ENCODE measurements at places on chromosomes 1 and 21.
A peak's percentile ranks its signal among the peaks of the same experiment; 100 is the strongest.

GRCh38 chr1:158552296-158552695 lies 1.9 kb downstream of the OR6Y1 start:
- no peak for DNase-seq

DNA sequence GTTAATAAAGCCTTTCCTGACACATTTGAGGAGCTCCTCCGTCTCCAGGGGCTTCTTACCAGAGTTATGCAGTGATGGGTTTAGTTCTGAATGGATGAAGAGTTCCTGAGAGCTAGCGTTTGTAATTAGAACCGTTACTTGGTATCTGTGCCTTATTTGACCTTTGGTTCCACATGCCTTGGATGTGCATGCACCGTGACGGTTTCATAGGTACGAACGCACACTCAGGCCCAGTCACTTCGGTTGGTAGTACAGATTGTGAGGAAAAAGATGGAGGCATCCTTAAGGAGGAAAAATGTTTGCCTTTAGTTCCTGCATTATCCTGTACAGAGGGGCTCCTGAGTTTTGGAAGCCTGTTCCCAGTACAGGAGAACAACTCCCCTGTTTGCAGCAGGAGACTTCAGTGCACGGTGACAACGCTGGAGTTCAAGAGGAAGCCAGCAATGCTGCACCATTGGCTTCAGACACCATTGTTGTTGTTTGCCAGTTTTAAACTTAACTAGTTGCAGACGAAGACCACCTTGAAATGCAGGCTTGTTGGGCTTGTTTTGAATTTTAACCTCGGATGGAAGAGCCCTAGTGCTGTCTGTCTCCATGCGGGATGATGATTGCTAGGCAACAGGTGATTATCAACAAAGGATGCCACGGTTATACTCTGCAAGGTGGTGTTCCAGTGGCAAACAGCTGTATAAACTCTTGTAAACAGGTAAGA lies 8.2 kb downstream of the RBM15 start:
- DNase-seq = no peak

DNA sequence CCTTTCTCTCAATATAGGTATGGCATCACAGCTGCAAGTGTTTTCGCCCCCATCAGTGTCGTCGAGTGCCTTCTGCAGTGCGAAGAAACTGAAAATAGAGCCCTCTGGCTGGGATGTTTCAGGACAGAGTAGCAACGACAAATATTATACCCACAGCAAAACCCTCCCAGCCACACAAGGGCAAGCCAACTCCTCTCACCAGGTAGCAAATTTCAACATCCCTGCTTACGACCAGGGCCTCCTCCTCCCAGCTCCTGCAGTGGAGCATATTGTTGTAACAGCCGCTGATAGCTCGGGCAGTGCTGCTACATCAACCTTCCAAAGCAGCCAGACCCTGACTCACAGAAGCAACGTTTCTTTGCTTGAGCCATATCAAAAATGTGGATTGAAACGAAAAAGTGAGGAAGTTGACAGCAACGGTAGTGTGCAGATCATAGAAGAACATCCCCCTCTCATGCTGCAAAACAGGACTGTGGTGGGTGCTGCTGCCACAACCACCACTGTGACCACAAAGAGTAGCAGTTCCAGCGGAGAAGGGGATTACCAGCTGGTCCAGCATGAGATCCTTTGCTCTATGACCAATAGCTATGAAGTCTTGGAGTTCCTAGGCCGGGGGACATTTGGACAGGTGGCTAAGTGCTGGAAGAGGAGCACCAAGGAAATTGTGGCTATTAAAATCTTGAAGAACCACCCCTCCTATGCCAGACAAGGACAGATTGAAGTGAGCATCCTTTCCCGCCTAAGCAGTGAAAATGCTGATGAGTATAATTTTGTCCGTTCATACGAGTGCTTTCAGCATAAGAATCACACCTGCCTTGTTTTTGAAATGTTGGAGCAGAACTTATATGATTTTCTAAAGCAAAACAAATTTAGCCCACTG lies 11.5 kb downstream of the HIPK1 start:
- no peak for DNase-seq

DNA sequence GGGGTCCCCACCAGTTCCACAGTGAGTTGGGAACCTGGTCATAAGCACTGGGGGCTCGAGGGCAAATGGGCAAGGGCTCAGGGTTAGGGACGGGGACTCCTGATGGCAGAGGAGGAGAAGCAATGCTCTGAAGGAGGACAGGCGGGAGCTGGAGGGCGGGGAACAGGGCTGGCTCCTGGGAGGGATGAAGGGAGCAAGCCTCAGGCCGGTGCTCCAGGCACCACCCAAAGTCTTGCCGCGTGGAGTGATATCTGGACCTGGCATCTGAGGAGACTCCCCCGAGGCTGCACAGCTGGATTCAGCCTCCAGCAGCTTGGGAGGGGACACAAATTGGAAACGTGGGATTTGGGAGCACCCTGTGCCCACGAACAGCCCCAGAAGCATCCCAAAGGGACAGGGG lies 11.0 kb downstream of the MEGF6 start:
- DNase-seq = no peak

- no peak for DNase-seq
Measured at GRCh38 chr21:17390569-17390968, 122.3 kb upstream of the CXADR start.

DNA sequence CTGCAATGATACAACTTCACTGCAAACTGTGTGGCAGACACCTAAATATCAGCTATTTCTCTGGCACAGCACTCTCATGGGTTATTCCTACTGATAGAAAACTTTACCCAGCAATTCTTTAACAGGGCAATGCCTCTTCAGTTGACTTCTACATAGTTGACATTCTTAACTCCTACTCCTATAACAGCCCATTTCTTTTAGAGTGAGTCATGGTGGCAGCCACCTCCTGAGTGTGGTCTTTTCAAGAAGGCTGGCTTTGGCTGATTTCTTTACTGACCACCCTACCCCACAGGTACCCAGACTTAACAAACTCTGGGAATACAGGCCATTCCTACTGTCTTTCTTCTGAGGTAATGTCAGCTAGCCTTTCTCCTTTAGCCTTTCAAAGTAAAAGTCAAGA lies 805.8 kb upstream of the ADGRL2 start:
- DNase-seq = peak; percentile 16

DNA sequence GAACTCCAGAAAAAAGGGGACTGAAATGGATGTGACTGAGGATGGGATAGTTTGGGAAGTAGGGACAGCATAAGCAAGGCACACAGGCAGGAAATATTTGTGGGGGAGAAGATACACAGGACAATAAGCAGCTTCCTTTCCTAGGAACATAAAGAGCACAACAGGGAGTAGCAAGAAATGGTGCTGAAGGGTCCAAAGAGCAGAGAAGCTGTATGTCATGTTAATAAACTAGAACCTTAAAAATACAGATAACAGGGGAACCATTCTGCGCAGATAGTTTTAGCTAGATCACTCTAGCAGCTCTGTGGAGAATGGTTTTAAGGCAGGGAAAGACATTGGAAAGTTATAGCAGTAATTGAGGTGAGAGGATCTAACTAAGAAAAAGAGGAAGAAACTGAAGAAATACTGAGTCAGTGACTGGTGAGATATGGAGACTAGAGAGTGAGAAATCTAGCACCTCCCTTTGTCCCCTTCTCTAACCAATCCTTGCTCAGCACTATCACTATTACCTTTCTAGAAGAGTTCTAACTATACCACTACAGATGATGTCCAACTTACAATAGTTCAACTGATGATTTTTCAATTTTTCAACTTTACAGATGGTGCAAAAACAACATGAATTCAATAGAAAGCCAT lies 95.0 kb downstream of the CDC42BPA start:
- no peak for DNase-seq

GRCh38 chr1:245154429-245155271 lies at the start of gene KIF26B:
Gene KIF26B (plus strand): TSS chr1:245154985. CDS start chr1:245155425, 440 bp downstream.
- DNase-seq = peak; percentile 71

DNA sequence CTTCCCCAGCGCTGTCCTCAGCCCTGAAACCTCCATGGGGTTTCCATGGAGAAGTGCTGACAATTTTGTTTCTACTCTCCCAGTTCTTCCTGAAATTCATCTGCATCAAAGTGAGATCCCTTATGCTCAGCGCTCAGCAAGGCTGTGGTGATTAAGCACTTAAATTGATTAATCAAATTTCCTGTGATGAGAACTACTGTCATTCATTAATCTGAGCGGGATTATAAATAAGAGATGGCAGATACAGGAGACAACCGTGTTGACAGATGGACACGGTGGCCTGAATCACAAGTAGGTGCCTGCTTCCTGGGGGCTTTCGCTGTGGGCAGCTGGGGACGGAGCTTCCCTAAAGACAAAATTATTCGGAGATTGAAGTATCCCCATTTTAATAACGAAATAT lies 329.1 kb upstream of the VAMP3 start:
- DNase-seq = no peak

GRCh38 chr1:45522324-45523104 lies 830 bp upstream of the PRDX1 start:
- DNase-seq = peak; percentile 66

DNA sequence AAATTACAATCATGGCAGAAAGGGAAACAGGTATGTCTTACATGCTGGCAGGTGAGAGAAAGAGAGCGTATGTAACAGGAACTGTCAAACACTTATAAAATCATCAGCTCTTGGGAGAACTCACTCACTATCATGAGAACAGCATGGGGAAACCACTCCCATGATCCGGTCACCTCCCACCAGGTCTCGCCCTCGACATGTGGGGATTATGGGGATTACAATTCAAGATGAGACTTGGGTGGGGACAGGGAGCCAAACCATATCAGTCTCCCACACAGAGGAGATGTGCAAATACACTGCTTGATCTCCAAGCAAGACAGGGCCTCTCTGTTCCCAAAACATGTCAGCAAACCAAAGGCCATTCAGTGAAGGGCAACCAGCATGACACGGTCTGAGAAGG lies 27.4 kb downstream of the LMX1A start:
- no peak for DNase-seq

DNA sequence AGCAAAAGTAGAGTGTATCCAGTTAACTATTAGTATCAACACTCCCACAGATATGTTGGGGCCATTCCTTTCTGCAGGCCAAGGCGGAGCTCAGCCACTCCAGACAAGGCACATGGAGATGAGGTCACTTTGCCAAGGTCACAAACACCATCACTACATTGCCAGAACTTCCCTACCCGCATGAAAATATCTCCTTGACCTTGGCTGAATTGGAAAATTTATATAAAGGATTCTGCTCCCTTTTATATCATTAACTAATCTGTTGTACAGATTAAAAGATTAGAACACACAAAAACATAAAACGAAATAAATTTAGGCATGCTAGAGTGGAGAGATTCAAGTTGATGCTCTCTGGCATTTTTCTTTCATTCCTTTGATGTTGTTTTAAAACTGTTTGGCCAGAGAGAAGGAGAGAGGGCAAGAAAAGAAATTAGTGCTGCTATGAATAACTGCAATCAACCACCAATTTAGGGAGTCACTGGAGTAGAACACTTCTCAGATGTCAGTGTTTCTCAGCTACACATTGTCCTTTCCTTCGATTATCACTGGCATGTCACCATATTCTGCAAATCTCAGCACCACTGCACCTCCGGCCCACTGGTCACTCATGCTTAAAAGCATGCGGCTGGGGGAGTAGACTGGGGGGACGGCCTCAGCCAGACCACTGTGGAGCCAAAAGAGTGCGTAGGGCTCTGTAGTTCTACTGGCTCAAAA lies 78.7 kb upstream of the ATP1B1 start:
- DNase-seq = no peak

- DNase-seq = no peak
Measured at GRCh38 chr1:97066860-97067259, 345.3 kb downstream of the PTBP2 start.

DNA sequence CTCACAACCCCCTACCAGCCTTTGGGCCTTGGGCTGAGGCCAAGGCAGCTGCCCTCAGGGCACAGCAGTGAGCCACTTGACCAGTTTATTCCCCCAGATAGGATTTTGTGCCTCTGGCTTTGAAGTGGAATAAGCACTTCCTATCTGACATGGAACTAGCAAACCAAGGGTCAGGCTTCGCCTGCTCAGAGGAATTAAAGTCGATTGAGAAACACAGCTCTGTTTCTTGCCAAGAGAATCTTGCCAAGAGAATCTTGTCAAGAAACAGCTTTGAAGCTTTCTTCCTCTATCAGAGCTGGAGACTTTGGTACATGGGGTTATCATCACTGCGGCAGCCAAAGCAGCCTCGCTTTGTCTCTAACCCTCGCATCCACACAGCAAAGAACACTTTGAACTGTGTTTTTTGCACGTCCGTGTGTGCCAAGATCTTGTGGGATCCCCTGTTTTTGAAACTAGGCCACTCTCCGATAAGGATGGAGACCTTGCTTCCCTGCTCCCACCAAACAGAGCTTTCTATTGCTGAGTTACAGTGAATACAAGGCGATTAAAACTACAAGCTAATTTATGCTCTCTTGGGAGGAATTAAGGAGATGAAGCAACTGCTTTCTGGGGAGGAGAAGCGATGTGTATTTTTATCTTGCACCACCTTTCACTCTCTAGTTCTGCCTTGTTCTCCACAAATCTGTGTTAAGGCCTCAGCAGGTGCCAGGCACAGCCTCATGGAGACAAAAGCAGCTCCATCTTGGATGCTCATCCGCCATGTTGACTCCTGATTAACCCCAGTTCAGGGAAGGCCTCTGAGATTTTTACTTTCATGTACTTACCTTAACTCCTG lies 67.3 kb downstream of the RHOU start:
- DNase-seq = no peak

- no peak for DNase-seq
Measured at GRCh38 chr1:56788102-56788501, 31.1 kb downstream of the FYB2 start.

DNA sequence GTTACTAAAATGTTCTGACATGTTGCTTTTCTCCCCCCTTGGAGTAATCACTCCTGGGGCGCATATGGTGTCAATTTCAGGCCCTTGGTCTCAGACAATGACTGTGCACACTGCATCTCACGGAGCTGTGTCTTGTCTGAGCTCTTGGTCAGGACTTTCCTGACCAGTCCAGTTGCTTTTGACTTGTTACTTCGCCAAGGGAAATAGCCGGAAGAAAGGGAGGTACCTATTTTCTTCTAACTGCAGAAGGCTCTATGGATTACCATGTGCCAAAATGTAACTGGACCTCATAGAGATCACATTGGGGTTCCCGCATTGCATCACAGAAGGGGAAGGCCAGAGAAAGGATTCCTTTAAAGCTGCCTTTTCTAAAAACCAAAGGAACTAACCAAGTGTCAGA lies 68.6 kb downstream of the SPAG17 start:
- no peak for DNase-seq

DNA sequence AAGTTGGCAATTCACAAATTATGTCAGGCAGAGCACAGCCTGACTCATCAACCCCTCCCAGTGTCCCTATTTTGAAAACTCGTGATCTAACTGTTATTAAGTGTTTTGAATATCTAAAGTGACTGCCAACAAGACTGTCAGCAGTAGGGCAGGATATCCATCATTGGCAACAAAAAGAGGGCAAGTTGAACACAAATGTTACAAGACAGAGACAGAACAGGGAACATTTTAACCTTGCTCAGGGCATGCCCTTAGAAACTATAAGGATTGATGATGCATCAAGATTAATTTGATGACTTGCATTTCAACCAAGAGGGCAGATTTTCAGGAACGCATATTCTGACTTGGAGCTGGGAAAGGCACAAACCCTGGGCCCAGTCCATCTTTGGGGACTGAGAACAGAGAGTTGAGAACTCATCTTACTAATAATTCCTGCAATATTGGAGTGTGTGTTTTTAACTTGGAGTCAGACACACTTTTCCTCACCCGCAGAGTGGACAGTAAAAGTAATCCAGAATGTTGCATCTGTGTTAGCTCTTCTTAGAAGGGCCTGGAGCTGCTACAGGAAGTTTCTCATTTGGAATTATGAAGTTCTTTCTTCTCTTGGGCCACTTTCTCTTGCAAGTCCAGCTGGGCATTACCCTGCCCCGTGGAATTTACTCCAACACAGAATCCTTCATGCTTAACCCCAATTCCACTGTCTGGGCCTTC lies 317.2 kb downstream of the LTN1 start:
- DNase-seq = no peak

GRCh38 chr1:117857418-117857817 lies 72.0 kb downstream of the GDAP2 start:
- DNase-seq = no peak

Data from astrocyte of the spinal cord (primary cell).